T-helper 9 cell (primary cell): ENCODE measurements at places on chromosomes 7 and 10.

DNA sequence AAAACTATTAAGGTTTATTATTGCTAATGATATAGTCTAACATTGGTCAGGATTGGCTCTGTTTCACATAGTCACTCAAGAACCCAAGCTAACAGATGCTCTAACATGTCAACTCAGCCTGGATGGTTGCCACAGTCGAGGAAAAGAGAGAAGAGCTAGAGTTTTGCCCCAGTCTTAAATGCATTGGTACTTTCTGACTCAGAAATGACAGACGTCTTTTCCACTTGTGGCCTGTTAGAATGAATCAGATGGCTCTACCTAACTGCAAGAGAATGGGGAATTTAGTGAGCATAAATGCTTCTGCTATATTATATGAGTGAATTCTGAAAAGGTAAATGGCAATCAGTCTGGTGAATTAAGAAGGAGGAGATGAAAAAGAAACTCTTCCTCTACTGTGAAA lies 13.9 kb downstream of the HECTD2 start:
- no peak for DNase-seq

DNA sequence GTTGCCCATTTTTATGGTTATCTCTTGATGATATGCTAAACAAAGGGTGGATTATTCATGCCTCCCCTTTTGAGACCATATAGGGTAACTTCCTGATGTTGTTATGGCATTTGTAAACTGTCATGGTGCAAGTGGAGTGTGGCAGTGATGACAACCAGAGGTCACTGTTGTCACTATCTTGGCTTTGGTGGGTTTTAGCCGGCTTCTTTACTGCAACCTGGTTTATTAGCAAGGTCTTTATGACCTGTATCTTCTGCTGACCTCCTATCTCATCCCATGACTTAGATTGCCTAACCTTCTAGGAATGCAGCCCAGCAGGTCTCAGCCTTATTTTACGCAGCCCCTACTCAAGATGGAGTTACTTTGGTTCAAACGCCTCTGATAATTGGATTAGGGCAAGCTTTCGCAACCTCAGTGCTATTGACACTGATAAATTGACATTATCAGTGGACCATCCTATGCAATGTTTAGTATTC lies 36.9 kb downstream of the BAG3 start:
- no peak for DNase-seq

GRCh38 chr7:123881300-123881699 lies 36.3 kb downstream of the HYAL4 start:
- DNase-seq: no peak

DNA sequence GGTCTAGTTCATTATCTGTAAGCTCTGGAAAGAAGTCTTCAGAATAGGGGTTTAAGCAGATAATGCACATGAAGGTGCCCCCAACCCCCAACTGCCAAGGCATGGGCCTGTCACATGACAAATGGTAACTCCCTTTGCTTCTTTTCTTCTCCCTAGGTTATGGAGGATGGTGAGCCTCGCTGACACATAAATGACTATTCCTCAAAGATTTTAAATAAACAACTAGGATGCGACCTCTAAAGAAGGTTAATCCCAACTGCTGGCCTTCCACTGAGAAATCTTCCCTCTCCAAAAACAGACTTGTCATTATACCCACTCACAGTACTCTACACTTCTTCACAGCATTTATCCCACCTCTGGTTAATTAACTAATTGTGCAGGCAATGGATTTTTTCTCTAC lies 75.7 kb upstream of the FAM133B start:
- DNase-seq: no peak

GRCh38 chr10:56605051-56605450 lies 244.0 kb upstream of the ZWINT start:
- no peak for DNase-seq

DNA sequence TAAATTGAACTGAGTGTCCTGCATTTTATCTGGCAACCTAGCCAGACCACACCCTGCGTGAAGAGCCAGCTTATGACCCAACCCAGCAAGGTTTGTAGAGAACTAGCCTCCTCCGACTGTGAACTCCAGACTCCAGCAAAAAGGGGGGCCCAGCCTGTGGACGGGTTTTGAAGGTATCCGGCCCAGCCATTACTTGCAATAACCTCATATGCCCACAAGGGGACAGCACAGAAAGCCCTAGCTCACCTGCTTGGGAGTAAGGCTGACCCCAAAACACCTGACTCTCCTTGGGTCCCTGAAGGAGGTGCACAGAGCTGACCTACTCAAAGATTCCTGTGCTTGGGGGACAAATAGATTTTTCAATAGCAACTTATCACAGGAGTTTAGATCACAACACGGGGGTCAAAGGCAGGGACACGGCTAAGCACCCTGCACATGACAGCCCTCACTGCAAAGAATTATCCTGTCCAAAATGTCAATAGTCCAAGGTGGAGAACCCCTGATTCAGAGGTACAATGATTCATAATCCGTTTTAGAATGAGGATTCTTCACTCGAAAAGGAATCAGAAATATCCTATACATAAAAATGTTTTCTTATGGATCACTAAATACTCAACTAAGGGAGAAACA lies 4.6 kb downstream of the TRPV6 start:
- peak; percentile 32 for DNase-seq

DNA sequence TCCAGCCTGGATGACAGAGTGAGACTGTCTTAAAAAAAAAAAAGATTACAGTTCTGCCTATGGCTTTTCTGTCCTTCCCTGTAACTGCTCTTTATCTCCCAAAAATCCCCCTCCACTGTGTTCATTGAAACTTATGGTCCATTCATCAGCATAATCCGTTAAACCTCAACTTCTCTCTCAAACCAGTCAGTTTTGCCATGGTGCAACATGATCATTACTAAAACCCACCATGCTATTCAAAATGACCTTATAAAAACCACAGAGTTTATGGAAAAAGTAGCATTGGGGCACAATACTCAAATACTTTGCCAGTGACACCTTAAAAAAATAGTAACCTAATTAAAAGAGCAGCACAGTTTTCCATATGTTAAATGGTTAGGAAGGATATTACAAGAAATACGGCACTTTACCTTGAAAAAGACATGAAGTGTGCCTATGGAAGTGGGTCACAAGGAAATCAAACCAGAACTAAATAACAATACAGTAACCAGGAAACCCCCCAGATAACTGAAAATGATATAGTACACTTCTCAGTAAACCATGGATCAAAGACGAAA lies 74.0 kb upstream of the ST8SIA6 start:
- DNase-seq: no peak

DNA sequence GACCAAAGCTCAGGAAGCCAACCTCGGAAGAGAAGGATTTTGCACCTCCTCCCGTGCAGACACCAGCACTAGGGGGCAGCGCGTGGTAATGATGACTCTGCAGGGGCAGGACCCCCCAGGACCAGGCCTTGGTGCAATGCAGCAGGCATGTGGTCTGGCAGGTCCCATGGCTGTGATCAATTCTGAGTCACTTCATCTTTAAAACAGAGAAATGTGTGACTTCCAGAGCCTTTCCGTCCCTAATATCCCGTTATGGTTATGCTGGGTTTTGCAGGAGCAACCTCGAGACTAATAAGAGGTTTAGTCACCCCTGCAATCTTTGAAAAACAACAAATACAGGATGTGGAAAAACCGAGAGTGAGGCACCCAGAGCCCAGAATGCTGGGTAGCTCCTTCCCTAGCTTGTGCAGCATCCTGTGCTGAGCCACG lies 30.2 kb upstream of the GJD4 start:
- no peak for DNase-seq

DNA sequence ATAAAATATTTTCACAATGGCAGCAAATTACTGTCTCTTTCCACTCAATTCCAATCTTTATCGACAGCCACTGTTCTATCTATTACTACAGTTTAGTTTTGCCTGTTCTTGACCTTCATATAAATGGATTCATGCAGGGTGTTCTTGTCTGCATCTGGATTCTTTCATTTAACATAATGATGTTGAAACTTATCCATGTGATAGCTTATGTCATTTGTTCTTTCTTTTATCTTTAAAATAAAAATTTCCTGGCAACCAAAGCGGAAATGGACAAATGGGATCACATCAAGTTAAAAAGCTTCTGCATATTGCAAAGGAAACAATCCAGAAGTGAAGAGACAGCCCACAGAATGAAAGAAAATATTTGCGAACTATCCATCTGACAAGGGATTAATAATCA lies 20.5 kb upstream of the DMTF1 start:
- DNase-seq: no peak

DNA sequence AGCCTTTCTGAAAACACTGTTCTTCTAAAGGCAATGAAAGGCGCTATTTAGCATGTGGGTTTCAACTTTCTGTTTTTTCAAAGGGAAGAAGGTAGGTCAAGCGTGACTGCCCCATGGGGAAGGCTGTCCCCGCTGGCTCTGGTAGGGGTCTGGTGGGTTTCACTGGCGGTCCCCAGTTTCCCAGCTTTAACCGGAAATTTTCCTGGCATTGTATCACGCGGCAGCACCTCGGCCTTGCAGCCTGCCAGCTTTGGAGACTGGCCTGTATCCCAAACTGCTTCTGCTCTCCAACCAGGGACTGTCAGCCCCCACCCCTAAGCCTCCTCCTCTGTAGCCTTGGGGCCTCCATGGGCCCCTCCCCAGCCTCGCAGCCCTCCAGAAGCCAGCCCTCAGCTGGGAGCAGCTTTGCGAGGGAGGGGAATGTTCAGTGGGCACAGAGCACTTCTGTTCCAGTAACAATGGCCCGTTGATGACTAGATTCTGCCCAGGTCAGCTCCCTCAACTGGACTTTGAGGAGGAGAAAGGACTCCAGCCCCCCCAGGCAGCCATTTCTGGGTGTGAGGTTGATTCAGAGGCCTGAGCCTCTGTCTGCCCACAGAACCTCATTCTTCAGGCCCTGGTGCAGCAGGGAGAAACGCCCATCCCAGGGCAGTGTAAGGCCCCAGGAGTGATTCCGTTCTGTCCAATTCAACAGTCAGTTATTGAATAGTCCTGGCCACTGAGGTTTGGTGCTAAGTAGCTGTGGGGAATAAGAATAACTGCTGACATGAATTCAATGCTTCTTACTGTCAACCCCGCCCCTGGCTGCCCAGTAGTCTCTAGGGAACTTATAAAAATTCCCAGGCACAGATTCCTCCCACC lies 17.1 kb downstream of the CHST3 start:
- DNase-seq: no peak

- no peak for DNase-seq
Measured at GRCh38 chr7:9603291-9603690, 1169.9 kb downstream of the NXPH1 start.

- DNase-seq: no peak
Measured at GRCh38 chr7:132558815-132559214, 17.5 kb downstream of the PLXNA4 start.
